ENCODE measurements at places on chromosomes 5 and 9. TPM values are rescaled to one million over a fixed set of nuclear protein-coding genes. Genes with fewer than 3 reads are reported as not detected.

Gene DMRTA1
- polyA plus RNA-seq = 0.06 TPM

Gene INSL4
- polyA plus RNA-seq = not detected

Gene ZNF658
- 1.8 TPM for polyA plus RNA-seq

DNA sequence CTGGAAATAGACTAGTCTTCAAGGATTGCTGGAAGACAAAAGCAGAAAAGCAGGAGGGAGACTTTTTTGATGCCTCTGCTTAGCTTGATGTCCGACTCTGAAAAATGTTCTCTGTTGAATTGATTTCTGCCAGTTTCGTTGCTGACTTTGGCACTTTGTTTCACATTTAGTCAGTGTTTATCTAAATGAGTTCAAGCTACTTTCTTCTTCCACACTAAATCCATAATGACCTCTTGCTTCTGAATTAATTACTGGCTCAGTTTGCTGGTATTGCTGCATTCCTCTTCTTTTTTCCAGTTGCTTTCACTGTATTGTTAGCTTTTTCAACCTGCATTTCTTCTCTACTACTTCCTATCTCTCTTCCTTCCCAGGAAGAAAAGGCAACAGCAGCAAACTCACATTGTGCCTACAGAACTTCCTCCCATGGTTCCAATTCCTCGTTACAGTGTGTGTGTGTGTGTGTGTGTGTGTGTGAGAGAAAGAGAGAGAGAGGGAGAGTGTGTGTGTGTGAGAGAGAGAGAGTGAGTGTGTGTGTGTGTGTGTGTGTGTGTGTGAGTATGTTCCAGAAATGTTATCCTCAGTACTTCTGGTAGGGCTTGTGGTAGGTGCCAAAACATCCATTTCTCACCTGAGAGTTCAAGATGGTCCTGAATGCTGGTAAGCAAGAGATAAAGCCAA lies 234.8 kb downstream of the CSNK1G3 start:
- DNase-seq = no peak

DNA sequence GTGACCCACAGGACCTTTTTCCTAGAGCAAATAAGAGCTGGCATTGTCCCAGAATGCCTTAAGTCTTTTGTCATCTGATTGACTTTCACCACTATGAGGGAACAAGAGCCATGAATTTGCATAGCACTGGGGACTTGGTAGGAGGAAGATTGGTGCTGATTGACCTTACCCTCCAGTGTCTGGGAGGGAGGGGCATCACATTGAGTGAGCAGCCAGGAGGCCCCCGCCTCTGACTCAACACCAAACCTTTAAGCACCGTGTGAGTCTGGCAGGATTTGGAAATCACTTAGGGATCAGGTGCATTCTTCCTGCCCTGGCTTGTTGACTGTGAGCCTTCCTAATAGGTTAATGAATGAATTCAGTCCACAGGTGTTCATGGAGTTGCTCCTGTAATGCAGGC lies 40.7 kb downstream of the WNK2 start:
- no peak for DNase-seq
